ENCODE measurements at places on chromosomes 1 and 21. TPM values are rescaled to one million over a fixed set of nuclear protein-coding genes. Genes with fewer than 3 reads are reported as not detected.

TPTE gene
- not detected for total RNA-seq

RHBDL2 gene
- total RNA-seq, result not detected

S1PR1 gene
- 111 TPM for total RNA-seq

GRCh38 chr1:91650764-91651163, 150.1 kb downstream of the CDC7 start:
- DNase-seq, result no peak

DNA sequence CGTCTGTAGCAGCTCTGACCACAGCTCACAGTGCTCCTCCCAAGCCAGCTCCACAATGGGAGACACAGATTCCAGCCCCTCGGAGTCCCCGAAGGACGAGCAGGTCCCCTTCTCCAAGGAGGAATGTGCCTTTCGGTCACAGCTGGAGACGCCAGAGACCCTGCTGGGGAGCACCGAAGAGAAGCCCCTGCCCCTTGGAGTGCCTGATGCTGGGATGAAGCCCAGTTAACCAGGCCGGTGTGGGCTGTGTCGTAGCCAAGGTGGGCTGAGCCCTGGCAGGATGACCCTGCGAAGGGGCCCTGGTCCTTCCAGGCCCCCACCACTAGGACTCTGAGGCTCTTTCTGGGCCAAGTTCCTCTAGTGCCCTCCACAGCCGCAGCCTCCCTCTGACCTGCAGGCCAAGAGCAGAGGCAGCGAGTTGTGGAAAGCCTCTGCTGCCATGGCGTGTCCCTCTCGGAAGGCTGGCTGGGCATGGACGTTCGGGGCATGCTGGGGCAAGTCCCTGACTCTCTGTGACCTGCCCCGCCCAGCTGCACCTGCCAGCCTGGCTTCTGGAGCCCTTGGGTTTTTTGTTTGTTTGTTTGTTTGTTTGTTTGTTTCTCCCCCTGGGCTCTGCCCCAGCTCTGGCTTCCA, 22.9 kb upstream of the VPS13D start:
- no peak for DNase-seq

GRCh38 chr1:8189931-8190483, 127.9 kb upstream of the SLC45A1 start:
- DNase-seq, result no peak

GRCh38 chr1:28194326-28195035, 18.0 kb upstream of the PTAFR start:
- no peak for DNase-seq

- DNase-seq, result no peak
Observed at GRCh38 chr1:209383422-209383821, 200.1 kb upstream of the CAMK1G start.

DNA sequence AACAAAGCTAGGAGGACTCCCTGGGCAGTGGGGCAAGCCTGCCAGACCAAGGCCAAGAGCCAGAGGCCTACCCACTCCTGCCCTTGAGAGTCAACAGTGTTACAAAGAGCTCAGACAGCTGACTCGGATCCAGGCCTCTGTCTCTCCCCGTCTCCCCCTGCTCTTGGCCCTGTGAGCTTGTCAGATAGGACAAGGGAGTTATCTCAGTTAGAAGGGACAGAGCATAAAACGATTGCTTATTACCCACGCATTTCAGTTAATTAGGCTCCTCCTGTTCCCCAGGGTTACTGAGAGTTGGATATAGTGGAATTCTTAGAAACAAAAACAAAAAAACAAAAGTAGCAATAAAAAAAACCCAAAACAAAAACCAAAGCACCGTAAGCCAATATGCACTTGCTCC, 1.3 kb downstream of the SLC41A1 start:
- no peak for DNase-seq

DNA sequence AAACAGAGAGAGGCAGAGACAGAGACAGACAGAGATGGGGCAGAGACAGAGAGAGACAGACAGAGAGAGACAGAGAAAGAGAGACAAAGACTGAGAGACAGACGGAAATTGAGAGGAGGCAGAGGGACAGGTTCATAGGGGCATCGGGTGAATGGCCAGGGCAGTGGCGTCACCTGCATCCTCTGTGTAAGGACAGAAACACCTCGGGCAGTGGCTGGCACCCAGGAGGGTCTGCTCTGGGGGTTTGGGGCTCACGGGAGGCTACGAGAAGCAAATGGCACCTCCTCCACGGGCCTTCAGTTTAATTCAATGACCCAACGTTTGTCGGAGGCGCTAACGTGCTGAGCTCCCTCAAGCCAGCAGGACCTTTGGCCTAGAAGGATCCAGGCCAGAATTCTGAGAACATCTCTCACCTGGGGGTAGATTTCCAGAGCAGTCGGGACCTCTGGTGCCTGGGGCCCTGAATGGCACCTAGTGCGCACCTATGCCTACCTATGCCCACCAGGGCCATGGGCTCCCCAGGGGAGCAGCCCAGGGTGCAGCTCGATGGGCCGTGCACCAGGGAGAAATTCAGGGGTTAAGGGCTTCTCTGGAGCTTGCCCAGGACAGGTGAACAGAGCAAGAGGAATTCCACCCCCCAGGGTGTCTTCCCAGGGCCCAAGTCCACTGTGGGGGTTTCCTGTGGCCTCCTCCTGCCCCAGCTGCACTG, 20.6 kb upstream of the PTTG1IP start:
- no peak for DNase-seq

- DNase-seq, result no peak
Observed at GRCh38 chr1:194447636-194448035, 1261.2 kb upstream of the B3GALT2 start.

DNA sequence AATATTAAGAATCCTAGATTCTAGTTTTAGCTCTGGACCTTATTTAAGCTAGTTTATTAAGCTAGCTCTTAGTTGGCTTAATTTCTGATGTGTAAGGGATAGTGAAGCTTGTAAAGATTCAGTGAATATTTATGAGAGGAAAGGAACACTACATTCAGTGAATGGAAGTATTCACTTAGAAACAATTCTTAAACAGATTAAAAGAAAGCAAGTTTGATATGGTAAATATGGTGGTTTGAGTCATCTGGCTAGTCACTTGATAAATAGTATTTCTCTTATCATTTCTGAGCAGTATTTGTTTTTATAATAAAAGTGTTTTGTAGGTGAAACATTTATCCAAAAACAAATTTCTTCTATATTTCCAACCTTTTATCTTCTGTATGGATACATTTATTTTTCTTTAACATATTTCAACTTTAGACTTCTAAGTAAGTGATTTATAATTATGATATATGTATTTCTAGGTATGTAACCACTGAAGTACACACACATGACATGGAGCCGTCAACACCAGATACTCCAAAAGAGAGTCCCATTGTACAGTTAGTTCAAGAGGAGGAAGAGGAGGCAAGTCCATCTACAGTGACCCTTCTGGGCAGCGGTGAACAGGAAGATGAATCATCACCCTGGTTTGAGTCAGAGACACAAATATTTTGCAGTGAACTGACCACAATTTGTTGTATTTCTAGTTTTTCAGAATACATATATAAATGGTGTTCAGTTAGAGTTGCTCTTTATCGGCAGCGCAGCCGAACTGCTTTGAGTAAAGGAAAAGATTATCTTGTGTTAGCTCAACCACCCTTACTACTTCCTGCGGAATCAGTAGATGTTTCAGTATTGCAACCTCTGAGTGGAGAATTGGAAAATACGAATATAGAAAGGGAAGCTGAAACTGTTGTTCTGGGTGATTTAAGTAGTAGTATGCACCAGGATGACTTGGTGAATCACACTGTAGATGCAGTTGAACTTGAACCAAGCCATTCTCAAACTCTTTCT, 55.6 kb downstream of the SUCO start:
- no peak for DNase-seq

DNA sequence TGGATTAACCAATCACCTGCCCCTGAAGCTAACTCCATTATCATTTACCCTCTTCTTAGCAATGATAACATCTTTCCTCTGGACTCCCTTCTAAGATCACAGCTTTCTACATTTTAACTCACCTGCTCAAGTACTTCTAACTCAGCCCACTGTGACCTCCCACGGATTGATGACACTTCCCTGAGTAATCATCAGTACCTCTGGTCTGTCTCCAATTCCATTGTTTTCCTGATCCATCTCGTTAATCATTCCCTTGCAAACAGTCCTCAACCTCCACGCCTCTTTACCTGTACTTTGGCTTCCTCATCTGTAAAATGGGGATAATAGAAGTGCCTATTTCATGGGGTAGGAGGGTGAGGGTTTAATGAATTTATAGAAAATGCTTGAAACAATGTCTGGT, 195.3 kb upstream of the APP start:
- no peak for DNase-seq
